CD4-positive, alpha-beta T cell (primary cell): ENCODE measurements at places on chromosomes 4 and X.
A peak's percentile ranks its signal among the peaks of the same experiment; 100 is the strongest.

GRCh38 chr4:2598511-2599303 lies 62.3 kb downstream of the FAM193A start:
- DNase-seq = peak; percentile 37

DNA sequence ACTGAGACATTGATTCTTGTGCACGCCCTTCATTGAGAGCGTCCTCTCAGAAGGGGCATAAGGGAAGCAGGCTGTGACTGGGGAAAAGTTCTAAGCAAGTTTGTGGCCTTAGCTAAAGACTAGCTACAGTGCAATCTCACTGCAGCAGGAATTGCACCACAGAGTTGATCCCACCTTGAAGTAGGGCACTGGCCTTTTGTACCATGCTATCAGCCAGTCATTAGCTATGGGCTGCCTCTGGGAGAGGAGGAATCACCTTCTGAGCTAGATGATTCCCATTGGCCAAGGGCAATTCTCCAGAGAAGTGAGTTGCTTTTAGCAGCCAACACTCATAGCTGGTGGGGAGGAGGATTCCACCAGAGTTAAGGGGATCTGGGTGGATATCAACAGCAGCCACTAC lies 142.6 kb upstream of the SCML1 start:
- DNase-seq = no peak

DNA sequence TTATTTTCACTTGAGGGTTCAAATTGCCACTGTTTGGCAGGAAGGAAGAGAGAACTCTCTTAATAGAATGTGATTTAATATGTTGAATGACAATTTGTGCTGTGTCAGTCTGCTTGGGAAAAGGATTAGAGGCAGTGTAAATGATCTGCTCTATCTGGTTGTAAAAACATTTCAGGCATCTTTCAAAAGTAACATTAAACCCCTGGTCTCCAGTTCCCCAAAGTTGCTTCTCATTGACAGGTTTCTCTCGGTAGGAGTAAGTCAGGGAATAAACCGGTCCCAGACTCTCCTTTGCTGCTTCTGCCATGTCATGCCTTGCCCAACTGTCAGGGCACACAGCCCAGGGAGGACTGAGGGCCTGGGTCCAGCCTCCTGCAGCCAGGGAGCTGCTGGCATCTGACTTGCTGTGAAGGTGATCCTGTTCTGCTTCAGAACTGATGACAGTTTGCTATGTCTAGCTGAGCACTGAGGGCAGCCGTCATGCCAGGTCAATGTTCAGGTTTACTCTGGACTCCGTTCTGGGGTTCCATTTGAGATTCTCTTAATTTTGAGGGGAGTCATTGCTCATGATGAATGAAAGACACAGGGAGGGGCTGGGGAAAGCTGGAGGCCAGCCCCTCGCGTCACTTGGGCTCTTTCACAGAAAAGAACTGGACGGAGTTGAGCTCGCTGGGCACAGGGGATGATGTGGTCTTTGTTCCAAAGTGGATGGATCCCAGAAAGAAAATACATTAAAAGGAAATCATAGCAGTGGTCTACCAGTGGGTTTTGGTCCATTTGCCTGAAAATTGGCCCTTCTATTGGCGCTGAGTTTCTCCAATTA lies 312.4 kb downstream of the ARHGAP10 start:
- DNase-seq = no peak

DNA sequence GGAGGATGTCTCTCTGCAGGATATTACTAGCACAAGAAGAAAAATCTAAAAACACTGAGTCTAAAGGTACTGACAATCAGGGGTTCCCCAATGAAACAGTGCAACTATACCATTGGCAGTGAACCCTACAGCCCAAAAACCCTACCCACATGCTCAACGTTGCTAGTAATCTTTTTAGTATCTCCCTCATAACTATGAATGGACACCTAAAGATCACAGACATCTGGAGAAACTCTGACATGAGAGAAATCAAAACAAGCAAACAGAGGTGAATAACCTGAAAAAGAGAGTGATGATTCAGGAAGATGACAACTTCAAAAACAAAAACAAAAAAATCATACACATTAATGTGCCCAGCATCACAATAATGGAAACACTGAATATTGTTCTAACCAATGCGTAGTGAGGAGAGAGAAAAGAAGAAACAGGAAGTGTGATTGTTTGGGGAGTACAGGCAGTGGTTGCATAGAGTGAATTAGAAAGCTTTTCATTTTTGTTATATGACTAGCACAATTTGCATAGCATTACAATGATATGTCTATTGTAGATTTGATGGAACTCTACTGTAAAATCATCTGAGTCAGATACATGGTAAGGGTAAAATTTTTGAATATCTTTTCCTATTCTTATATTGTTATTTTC lies 78.9 kb upstream of the FMR1 start:
- no peak for DNase-seq

DNA sequence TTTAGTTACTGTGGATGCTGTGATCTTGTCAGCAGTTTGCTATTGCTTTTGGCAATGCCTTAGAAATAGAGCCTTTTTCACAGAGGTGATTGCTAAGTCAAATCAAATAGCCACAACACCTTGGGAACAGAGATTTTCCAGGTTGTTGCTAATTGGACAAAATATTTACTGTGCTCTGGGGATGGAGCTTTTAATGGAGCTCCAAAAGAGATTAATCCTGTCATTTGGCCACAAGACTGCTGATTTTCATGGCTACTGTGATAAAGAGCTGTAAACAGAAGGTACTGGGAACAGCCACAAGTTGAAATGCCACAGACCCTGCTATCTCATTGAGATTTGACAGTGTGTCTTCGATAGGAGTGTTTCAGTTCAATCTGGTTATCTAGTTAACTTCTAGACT lies 1715.2 kb upstream of the ADGRL3 start:
- no peak for DNase-seq

DNA sequence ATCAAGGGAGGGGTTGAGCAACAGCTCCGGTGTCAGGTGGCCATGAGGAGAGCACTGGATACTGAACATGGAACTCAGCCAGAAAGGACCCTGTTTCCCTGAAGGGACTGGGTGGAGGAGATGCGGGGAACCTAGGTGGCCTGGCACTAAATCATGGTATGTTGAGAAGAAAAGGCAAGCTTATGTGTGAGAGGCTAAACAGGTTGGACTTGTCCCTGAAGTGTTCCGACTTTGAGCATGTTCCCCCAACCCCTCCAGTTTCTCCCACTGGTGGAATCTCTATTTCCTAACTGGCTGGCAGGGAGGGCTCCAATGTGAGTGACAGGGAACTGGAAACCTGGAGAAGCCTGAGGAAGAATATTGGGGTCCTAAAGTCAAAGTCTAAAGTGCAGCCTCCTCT lies 69.5 kb downstream of the PLAC1 start:
- DNase-seq = no peak
